ENCODE measurements at places on chromosomes 7 and 10.

DNA sequence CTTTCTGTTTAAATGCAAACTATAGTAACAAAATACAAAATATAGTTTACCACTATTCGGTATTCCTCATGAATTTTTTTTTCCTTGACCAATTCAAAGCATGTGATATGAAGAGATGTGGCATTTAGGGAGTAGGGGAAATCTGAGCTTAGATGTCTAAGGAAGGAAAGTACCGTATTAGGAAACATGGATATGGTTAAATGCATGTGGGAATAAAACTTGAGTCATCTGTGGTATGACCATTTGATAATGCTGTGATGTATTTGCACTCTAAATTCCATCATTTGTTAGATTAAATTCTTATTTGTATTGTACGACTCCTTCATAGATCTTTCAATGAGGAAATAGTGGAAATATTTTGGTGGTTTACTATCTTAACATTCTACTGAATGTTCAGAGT lies 19.7 kb downstream of the AHR start:
- DNase-seq, result no peak

DNA sequence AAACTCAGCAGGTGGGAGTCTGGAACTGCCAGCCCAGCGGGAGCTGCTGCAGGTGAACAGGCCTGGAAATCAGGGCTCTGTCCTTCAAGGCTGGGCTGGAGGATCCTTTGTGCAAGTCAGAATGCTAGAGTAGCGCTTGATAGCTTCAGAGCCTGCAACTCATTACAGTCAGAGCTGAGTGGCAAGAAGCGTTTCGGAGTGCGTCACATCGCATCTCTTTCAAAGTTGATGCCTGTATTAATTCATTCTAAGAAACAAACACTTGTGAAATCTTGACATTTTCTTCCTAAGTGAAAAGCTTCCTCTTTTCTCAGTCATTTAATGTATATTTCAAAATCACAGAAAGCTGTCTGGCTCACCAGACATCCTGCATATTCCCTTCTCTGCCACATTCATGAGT lies 121.2 kb upstream of the NPS start:
- no peak for DNase-seq

DNA sequence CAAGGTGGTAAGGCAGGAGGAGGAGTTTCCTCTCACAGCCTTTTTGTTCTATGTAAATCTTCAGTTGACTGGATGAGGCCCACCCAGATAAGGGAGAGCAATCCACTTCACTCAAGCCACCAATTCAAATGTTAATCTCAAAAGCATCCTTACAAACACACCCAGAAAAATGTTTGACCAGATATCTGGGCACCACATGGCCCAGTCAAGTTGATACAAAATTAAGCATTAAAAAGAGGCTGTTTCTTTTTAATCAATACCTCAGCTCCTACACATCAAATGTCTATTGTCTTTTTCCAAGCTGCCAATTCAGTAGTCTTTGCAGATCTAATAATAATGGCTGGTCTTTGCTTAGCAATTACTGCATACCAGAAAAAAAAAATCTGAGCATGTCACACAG lies 18.0 kb upstream of the LYZL1 start:
- no peak for DNase-seq

DNA sequence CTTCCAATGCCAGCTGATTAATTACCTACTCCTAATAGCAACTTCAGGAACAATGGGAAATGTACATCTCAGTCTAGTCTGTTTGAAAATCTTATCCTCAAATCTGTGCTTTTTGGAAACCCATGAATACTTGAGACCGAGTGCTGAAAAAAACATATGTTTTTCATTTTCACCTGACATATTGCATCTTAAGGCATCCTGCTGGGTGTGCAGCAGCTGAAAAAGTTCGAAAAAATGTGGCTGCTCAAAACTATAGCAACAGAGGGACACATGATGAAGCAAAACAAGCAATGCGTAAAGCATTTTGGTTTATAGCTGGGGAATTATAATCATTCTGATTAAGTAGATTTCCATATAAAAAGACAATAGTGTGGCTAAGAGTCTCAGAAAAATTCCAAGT lies 218.0 kb downstream of the CREB5 start:
- no peak for DNase-seq

DNA sequence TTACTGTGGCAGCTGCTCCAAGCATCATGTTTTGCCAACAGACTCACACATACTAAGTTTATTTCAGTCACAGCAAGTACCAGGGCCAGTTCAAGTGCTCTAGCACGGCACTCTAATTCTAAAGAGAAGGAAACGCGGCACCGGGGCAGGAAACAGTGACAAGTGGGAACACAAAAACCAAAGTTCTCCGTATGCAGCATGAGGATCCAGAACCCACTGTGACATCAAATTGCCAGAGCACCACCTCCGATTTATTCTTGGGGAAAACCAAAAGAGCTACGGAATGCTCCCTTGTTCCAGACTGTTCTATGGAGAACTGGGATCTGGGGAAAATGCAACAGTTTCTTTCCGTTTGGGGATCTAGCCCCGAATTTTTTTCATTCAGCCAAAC lies 448 bp upstream of the PTER start:
- DNase-seq, result peak; percentile 22

DNA sequence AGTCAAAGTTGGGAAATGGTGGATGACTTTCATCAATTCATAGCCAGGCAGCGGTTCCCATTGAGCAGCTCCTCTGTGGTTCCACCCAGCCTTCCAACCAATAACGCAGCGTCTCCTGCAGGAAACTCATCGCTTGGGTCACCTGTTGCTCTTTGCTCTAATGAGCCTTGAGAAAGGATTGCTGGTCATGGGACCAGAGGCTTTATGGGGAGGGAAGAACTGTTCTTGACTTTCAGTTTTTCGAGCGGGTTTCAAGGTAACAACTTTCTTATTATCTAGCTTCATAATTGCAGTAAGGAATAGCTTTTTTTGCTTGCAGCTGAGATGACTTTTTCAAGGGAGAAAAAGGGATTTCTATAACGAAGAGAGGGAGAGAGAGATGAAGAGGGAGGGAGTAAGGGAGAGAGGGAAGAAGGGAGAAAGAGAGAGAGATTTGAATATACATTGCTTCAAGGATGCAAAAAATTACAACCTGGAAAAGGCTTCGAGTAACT lies 405 bp upstream of the ENTPD1 start:
- DNase-seq, result no peak

- no peak for DNase-seq
Observed at GRCh38 chr10:129511086-129511485, 44.0 kb downstream of the MGMT start.

DNA sequence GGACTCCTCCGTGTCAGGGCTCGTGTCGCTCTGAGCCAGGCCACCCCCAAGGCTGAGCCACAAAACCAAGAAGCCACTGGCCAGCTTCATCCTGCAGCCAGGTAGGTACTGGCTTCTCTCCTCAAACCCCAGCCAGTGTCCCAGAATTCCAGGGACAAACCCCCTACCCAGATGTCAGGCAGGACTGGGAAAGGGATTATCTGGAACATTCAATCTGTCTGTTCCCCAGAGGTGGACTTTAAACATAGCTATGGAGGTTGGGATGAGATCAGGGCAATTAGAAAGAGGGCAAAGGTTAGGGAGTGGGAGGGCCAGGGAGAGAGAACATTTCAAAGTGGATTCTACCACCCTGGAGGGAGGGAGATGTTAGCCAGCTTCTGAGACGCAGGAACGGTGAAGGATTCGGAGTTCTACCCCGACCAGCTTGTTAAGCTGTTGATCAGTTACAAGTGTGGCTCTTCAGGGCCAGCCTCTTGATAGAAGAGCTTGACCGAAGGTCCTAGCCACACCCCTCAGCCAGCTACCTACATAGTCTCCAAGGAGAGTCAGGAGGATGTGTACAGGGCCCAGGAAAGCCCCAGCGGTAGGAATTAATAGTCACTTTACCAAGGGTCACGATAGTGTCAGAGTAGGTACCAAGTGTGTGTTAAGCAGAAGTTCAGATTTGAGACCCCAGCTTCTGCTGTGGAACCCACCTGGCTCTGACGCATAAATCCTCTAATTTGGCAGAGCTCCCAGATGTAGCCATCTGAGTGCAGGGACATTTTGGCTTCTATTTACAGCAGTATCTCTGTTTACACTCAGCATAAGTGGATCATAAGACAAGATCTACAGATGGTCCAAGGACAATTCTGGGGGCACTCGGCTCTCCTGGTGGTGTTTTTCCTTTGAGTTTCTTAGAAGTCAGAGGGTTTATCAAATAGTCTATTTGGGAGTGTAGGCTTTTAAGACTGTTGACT lies at the start of gene PLA2G12B:
TSS of gene PLA2G12B (minus strand) at position 211 of the 959 bp plus-strand sequence. CDS start at position 90, 121 bp downstream.
- no peak for DNase-seq

GRCh38 chr10:73359492-73359891 lies 828 bp upstream of the CFAP70 start:
- no peak for DNase-seq

Measured in T-cell (primary cell).